Cerebellar nuclear complex (tissue), 1 donor: ENCODE measurements at places on chromosomes 16 and 17.

DNA sequence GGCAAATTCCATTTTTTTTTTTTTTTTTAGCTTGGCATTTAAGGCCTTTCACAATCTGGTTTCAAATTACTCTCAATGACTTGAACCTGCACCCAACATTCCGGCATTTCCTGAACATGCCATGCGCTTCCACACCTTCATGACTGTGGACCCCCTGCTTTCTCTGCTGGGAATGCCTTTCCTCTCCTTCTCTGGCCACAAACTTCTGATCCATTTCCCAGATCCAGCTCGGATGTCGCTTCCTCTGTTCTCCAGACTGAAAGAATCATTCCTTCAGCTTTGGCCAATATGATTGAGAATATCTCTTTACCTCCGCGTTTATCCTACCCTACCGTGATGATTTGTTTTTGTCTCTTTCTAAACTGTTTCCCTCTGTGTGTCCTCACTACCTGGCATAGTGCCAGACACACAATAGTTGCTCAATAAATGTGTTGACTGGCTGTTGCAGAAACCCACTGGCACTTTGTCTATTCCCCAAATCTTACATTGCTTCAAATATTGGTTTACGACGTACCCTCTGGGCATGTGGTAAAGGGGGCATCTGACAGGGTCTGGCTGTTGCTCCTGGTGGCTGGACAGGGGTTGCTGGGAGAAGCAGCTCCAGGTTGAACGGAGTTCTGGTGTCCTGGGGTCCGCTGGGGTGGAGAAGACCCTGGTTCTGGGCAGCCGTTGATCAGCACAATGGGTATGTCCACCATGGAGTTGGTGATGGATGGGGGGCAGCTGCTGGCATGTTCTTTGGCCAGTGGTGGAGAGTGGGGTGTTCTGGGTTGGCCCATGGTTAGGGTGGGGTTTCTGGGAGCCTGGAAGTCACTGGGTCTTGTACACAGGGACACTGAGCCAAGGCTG is 14.7 kb downstream of the TNS4 start:
- DNase-seq: no peak

DNA sequence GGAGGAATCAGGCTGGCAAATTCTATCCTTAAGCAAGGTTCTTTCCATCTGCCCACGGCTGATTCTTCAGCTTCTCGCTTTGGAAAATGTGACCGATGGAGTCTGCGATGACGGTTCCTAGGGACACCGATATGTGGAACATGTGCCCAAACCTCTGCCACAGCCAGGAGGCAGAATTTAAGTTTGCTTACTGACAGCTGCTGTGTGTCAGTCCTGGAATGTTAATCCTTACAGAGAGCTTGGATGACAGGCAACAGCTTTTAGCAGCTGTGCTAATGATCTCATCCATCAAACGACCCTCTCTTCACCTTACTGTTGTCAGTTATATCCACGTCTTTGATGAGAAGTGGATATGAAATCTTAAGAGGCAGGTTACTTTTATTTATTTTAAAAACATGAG is 11.4 kb upstream of the MYH13 start:
- DNase-seq: no peak

DNA sequence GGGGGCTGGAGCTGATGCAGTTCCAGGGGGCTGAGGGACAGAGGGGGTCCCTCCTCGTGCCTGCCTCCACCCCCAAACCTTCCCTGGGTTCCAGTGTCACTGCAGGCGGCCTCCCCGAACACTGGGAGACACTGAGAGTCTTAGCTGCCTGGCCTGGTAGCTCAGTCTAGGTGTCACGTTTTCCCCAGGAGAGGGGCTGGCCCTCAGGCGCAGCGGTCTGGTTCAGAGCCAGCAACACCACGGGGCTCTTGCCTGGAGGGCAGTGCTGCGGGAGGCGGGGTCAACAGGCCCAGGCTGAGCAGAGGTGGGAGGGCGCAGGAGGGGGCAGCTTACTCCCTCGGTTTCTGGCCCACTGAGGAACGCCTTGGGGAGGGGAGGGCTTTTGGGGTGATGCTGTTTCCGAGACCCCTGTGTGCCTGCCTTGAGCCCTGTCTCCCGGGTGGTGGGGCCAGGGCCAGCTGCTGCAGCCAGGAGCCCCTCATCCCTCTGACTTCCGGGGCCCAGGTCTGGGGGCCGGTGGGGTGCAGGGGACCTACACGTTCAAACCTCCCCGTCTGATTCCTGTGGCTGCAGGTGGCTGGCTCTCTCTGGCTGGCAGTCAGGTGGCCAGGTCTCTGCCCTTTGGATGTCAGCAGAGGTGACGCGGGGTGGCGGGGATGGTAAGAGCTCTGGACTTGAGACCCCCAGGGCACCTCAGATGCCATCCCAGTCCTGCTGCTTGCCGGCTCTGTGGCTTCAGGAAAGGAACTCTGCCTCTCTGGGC is 89.3 kb upstream of the GSE1 start:
- DNase-seq: no peak

DNA sequence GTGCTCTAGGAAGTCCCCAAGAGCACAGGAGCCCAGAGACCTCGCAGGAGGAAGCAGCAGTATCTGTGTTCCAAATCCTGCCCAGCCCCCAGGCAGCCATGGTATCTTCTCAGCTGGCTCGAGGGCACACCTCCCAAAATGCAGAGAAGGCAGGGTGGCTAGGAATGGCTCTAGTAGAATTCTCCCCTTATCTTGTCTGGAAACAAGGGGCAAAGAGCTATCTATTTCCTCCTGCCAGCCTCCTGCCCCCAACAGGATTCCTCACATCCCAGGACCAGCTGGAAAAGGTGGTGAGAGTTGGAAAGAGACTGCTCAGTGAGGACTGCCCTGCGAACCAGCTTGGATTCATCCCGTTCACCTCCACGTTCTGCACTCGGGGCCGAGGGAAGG is 8.6 kb upstream of the TSPOAP1 start:
- DNase-seq: no peak

DNA sequence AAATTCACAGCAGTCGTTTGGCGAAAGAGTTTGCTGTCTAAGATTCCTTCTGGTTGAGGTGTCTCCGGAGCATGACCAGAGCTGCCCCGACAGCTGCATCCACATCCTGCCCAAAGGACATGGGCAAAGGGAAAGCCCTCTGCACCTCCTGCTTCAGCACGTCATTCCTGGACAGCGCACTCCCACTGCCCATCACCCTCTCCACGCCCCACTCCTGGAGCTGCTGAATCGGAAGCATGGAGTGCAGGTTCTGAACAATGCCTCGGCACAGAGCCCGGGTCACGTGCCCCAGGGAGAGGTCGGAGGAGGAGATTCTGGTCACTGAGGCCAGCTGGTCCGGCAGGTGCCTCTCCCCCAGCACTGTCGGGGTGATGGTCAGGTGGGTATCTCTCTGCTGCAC is 1.3 kb upstream of the TRPV1 start:
- no peak for DNase-seq
